ENCODE measurements at places on chromosomes 2 and 18.

GRCh38 chr2:169705927-169706326 is 11.7 kb downstream of the PHOSPHO2 start:
- DNase-seq: no peak

GRCh38 chr18:10528439-10528838 is 2.6 kb downstream of the NAPG start:
- DNase-seq: no peak

DNA sequence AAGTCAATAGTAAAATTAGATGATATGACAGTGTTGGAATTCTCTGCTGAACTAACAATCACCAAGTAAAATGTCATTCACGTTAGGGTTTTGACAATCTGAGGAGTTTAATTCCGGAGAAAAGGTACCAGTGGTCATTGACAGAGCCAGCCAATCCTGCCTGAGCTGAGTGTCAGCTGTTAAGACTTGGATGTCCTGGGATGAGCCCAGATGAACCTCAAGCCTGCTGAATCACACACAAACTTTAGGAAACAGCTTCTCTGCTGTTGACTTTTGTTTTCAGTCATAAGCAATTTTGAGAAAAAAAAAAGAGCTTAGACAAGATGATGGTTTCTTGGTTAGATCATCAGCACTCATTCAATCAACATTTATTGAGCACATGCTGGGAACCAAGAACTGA is 600.0 kb upstream of the SLC39A10 start:
- no peak for DNase-seq

- no peak for DNase-seq
Observed at GRCh38 chr18:50282521-50283335, 1.4 kb upstream of the MBD1 start.

DNA sequence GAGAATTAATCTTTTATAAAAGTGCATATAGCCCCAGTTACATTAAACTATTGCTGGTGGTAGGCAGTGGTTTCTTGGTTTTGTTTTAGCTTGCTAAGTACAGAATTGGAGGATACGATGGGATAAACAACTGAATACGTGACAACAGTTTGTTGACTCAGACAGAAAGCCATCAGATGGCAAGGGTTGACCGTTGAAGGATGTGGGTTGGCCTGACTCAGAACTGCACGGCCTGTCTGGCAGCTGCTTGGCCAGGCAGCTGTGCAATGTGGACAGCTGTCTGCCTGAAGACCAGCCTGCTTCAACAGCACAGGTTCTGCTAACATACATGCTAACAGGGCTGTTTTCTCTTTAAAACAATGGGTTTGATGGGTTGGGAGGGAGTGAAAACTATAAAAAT is 46.6 kb downstream of the PRKRA start:
- no peak for DNase-seq

- DNase-seq: no peak
Observed at GRCh38 chr2:69837533-69837932, 8.1 kb downstream of the GMCL1 start.

DNA sequence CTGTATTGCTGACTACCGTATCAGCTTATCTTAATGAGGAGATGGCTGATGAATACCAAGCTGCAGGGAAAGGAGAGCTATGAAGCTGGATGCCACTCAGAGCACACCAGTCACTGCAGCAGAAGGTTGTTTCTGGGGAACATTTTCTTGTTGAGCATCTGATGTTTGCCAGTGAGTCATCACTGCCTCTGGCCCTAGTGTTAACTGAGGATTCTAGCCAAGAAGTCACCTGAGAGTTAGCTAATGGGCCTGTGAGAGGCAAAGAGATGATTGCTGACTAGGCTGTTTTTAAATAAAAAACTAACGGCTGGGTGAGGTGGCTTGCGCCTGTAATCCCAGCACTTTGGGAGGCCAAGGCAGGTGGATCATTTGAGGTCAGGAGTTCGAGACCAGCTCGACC is 37.9 kb downstream of the CCDC150 start:
- DNase-seq: no peak

DNA sequence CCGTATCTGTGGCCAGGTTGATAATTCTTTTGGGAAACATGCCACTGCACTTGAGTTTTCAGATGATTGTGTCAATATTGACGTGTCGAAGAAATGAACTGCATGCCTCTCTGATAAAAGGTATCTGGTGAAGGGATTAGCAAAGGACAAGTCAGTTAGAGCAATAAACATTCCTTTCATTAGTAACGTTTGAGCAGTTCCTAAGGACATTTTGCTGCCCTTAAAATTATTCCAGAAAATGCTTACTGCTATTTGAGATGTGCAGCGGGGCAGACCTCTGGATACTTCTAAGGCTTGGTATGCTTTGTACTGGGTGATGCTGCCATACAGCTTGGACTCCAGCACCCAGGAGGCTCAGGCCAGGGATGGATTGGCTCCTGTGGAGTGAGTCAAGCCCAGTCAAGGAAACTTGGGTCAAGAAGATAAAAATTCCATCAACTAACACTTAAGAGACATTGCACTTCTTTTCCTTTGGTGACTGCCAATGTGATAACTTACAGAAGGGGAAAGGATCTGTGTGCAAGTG is 166.7 kb downstream of the FHOD3 start:
- no peak for DNase-seq

GRCh38 chr2:129777146-129777545 is 202.3 kb upstream of the RAB6C start:
- no peak for DNase-seq

GRCh38 chr18:79819968-79820351 is 22.2 kb downstream of the KCNG2 start:
- no peak for DNase-seq

- no peak for DNase-seq
Observed at GRCh38 chr2:2663401-2664036, 332.4 kb upstream of the MYT1L start.

DNA sequence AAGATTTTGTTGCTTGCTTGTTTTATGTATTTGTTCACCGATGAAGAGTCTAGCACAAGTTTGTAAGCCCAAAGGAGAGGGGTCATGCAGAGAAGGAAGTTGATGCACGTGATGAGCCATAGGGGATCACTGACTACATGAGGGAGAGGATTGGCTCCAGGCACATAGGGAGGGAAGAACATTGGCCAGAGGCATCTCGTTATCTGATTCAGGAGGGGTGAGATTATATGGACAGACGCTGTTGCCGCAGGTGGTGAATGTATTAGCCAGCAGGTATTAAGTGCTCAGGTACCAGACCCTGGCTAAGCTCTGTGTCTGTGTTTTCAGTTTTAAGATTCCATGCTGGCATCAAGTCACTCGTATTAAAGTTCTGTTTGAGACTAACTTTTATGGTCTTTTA is 91.8 kb upstream of the CHST9 start:
- DNase-seq: no peak

GRCh38 chr18:48408727-48409590 is at the start of gene ZBTB7C:
ZBTB7C (minus strand) TSS chr18:48409383.
- no peak for DNase-seq

DNA sequence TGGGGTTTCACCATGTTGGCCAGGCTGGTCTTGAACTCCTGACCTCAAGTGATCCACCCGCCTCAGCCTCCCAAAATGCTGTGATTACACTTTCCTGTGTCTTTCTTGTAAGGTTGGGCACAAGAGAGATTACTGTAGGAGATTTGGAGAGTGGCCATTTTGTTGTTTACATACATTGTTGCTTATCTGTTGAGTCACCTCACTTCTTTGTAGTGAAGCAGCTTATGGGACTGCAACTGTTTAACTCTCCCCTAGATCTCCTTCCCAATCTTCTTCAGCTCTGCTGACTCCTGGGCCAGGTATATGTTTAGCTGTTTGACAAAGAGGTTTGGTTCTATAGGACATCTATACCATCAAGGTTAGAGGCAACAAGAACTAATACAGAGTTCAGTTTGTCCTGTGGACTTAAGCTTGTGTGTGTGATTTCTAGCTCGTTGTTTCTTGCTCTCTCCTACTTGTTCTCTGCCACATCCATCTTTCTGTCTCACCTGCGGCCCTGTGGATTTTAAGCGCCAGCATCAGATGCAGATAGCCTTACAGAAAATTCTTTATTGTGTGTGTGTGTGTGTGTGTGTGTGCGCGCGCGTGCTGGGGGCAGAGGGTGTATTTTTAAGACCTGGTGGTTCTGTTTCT is 95.4 kb downstream of the HAUS1 start:
- DNase-seq: no peak

GRCh38 chr2:229212241-229212640 is 58.8 kb downstream of the PID1 start:
- no peak for DNase-seq

Data from activated T-cell treated with anti-CD3 and anti-CD28 coated beads for 24 hours (primary cell).